Dermis blood vessel endothelial cell (primary cell): ENCODE measurements at places on chromosomes 2 and 18. TPM values are rescaled to one million over a fixed set of nuclear protein-coding genes. Genes with fewer than 3 reads are reported as not detected.
A peak's percentile ranks its signal among the peaks of the same experiment; 100 is the strongest.

DNA sequence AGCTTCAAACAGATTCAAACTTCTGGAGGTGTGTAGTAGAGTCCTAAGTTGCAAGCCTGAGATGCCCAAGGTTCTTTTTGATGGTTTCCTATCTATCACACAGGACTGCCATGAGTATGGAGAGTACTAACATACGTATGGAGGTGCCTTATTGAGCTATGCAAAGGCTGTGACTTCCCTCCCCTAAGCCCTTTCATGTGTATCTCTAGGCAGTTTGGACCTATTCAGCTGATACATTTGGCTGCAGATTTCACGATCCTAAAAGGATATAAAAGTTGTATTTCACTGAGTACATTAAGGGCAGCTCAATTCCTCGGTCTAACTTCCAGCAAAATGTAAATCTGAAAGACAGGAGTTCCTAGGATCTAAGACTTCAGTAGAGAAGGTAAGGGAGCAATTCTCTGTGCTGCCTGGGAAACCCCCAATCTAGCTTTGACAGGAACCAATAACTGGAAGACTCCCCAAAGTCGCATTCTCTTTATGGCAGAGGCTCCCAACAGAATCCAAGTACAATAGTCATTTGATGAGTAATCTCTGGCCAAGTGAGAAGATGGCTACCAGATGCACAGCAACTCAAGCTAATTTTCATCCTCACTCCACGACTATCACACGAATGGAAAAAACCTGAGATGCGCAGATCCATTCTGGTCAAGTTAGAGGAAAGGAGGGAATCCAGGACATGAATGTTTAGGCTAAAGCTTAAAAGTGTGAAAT is 83.8 kb downstream of the ATL2 start:
- no peak for DNase-seq

DNA sequence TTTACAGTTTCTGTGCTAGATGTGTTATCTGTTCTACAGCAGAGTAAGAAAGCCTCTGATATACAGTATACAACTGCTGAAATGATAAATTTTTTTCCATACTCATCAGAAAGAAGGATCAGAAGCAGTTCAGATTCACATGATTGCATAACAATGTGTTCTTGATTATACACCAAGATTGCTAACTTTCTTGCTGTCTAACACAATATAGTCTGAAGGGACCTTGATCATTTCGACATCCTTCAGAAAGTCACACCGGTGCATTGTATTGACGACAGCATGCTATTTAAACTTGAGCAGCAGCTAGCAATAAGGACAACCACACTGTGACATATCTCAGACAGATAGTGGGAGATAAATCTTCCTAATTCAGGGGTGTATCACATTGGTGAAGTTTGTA is 127.2 kb downstream of the PDE1A start:
- DNase-seq = no peak

GRCh38 chr2:191556463-191556862 is 121.5 kb upstream of the NABP1 start:
- peak; percentile 27 for DNase-seq

GRCh38 chr2:37324536-37324785 is 172 bp downstream of the PRKD3 start:
- DNase-seq = no peak

The ATP6V1B1 gene
- total RNA-seq = not detected in 2 replicates

The B4GALT6 gene
- 3.4 and 6.6 TPM in 2 replicates for total RNA-seq

The CIB4 gene
- total RNA-seq = not detected in 2 replicates

- DNase-seq = no peak
Observed at GRCh38 chr2:68126561-68126960, 31.1 kb upstream of the PNO1 start.

DNA sequence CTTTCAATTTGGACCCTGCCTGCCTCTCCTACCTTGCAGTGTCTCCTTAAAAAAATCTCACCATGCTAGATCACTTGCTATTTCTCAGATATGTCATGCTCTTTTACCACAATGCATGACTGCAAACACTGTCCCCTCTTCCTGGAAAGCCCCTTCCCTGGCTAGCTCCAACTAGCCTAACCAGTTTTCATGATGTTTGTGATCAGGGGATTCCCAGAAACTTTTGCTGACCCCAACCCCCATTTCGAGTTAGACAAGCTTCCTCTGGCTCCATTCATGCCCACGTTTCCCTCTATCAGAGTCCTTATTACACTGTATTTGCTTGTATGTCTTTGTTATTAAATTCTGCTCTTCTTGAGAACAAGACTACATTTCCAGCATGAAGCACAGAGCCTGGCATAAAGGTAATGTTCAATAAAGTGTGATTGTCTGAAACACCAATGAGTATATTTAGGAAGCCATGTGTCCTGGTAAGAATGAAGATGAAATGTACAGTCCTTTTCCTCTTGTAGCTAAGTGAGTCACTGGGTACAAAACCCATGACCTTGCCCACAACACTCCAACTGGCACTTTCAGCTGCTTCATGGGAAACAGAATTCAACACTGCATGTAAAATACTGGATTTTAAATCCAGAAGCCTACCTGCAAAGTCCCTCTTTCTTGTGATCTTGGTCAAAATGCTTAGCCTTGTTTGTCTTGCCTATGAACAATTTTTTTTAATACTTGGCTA is 62.0 kb upstream of the ATL2 start:
- no peak for DNase-seq

The EVX2 gene
- not detected in 2 replicates for total RNA-seq

- DNase-seq = no peak
Observed at GRCh38 chr18:54090856-54091255, 133.6 kb downstream of the MBD2 start.

DNA sequence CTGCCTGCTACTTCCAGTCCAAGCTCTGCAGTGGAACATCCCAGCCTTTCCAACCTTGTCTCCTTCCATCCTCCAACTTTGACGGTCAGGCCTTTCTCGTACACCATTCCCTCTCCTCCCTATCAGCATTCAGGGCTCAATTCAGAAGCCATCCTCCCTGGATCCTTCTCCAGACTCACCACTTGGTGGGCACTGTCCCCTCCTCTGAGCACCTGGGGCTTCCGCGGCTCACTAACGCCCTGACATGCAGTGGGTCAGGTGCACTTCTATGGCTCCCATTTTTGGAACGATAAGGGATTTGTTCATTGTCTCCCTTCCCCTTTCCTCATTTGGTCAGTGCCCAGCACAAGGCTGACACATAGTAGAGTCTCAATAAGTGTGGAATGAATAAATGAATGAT is 56.7 kb downstream of the TNS1 start:
- DNase-seq = no peak

DNA sequence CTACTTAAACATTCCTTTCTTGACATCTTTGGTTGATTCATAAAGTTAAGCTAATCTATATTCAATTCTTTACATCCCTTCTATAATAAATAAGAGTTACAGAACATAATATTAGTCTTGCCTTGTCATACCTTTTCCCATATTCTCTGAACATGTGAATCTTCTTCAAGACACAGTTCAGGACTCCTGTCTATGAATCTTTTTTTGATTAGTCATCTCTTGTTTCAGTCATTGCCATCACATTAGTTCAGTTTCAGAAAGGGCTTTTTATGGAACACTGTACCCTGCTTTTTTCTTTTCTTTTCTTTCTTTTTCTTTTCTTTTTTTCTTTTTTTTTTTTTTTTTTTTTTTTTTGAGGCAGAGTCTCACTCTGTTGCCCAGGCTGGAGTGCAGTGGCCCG is 181.2 kb downstream of the UBE2E3 start:
- no peak for DNase-seq

DNA sequence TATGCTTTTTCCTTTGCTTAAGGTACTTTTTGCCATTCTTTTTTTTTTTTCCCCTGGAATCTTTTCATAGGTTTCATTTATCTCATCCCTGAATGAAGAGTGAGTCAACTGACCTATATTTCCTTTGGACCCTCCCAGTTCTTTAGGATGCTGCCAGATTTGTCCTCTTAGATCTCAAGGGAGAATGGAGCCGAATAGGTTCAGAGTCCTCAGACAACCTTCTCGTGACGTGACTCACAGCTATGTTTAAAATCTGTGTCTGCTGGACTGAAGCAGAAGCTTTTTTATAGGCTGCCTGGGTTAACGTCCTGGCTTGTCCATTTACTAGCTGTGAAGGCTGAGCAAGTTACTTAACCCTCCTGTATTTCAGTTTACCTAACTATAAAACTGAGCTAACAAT is 358.6 kb downstream of the DLGAP1 start:
- no peak for DNase-seq

The ABCG8 gene
- not detected in 2 replicates for total RNA-seq

The RPIA gene
- total RNA-seq = 14.5 and 16.5 TPM in 2 replicates

The UGT1A3 gene
- total RNA-seq = not detected in 2 replicates

The TUBA3E gene
- not detected in 2 replicates for total RNA-seq

The SPRED2 gene
- 2.2 and 4.8 TPM in 2 replicates for total RNA-seq

The SERPINB2 gene
- total RNA-seq = not detected in 2 replicates

DNA sequence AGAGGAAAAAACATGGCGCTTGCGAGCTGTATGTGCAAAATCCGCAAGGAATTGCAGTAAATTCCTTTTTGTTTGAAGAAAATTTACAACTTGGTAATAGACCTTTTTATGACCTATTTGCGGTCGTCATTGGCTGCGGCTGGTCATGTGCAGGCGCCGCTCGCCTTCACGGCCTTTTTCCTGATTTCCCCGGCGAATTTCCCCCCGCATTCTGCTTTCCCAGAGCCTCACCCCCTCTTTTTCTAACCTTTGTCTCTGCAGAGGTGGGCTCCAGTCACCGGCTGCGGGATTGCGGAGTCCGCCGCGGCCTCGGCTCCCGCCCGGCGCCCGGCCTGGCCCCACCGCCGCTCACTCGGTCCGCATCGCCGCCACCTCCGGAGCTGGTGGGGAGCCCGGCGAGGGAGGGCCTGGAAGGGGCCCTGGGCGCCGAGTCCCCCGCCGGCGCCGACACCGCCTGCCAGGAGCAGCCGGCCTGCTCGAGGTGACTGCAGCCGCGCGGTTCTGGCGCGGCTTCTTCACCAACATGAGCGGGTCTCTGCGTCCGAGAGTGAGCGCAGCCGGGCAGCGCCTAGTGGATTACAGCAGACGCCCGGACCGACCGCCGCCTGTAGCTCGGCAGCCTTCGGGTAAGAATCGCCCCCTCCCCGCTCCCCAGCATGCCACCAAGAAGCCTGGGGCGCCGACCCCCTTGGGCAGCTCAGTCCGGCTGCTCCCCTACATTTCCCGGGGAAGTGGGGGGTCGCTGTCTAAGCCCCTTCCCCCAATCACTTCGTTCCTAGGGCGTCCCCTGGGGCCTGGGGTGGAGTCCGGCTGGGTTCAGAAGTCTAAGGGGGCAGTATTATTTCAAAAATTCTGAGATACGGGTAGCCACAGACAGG is 7.1 kb downstream of the HOXD8 start:
- peak; percentile 88 for DNase-seq

DNA sequence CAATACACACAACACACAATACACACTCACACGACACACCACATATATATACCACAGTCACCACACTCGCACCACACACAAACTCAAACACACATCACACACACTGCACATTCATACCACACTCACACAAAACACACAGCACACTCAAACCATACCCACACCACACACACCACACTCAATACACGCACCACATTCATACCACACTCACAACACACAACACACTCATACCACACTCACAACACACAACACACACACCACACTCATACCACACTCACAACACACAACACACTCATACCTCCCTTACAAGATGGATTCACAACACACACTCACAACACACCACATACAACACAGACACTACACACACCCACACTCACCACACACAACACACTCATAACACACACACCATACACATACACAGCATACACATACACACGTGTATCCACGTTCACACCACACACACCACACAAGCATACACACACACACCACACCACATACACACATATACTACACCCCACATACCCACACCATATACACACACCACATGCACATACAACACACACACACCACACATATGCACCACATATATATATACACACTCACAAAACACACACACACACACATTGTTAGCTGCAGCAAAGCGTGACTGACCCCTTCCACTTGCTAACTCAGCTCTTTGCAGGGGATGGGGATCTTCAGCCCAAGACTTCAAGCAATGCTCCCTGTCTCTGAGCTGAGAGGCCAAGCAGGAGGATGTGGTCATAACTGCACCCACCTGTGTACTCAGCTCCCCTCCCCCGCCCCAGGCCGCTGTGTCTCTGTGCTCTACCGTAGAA is 59.0 kb downstream of the SDC1 start:
- no peak for DNase-seq

- DNase-seq = no peak
Observed at GRCh38 chr18:9259173-9259572, 75.4 kb upstream of the TWSG1 start.

- DNase-seq = no peak
Observed at GRCh38 chr2:223076573-223076972, 24.6 kb downstream of the KCNE4 start.

The VWA3B gene
- total RNA-seq = not detected in 2 replicates

DNA sequence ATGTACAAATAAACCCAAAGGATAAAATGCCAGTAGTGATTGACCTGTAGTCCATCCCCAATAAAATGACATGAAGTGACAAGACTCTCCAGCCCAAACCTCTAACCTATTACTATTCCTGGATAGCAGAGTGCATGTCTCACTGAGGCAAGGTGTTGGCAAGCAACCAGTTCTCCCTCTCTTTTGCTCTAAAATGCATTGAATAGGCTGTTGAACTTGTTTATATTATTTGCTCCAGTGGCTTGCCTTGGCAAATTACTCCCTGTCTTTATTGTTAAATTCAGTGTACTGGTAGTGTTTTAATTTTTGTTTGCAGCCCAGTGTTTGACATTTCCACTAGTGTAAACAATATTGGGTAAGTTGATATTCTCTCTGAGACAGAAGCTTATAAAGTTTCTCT is 70.5 kb downstream of the CSRNP3 start:
- no peak for DNase-seq

The PLEKHH2 gene
- total RNA-seq = 0.14 and 1.5 TPM in 2 replicates

The ADAM23 gene
- 0.85 and 3.4 TPM in 2 replicates for total RNA-seq

GRCh38 chr18:76967721-76968472 is 145.5 kb downstream of the ZNF236 start:
- no peak for DNase-seq

- no peak for DNase-seq
Observed at GRCh38 chr2:148982282-148982681, 56.2 kb upstream of the LYPD6B start.

DNA sequence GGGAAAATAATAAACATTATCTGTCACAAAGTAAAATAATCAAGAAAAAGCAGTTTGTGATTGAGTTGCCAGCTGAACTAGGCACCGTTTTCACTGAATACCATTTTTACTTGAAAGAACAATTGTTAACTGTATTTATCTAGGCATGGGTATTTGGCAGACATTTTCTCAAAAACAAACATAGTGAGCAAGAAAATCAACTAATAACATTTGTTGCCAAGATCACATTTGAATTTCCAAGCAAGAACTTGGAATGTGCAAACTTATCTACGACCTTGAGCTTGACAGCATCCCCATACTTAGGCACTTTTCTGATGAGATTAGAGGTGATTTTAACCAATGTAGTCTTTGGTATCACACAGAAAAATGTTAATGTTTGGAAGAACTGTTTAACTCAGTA is 16.7 kb downstream of the SS18 start:
- DNase-seq = no peak

- no peak for DNase-seq
Observed at GRCh38 chr2:46071074-46071473, 226.1 kb upstream of the EPAS1 start.

DNA sequence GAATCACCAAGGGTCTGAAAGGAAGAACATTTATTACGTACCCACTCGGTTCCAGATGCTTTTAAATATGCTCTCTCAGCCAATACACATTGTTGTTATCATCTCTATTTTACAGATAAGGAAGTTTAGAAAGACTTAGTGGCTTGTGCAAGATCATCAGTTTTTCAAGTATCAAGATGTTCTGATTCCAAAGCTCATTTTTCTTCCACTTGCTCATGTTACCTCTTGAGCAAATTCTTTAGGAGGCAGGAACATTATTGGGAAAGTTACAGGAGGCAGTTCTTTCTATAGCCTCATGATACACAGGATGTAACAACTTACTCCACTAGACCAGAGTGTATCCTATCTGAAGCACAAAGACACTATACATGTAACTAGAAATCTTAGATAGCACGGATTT is 65.0 kb upstream of the MMADHC start:
- DNase-seq = no peak
